GM03348 (cell line): ENCODE measurements at places on chromosomes 13 and 19.

- no peak for DNase-seq
Measured at GRCh38 chr19:2201473-2202148, 34.5 kb downstream of the PLEKHJ1 start.

DNA sequence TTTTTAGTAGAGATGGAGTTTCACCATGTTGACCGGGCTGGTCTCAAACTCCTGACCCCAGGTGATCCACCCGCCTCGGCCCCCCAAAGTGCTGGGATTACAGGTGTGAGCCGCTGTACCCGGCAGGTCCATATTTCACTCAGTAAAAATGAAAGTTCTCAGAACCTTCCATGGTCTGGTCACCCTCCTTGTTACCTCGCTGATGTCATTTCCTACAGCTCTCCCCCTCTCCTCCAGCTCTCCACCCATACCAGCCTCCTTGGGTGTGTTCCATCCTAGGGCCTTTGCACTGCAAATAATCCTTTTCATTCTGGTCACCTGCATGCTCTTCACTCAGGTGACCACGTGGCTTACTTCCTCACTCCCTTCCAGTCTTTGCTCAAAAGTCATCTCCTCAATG lies 78.2 kb upstream of the TNFSF11 start:
- no peak for DNase-seq

DNA sequence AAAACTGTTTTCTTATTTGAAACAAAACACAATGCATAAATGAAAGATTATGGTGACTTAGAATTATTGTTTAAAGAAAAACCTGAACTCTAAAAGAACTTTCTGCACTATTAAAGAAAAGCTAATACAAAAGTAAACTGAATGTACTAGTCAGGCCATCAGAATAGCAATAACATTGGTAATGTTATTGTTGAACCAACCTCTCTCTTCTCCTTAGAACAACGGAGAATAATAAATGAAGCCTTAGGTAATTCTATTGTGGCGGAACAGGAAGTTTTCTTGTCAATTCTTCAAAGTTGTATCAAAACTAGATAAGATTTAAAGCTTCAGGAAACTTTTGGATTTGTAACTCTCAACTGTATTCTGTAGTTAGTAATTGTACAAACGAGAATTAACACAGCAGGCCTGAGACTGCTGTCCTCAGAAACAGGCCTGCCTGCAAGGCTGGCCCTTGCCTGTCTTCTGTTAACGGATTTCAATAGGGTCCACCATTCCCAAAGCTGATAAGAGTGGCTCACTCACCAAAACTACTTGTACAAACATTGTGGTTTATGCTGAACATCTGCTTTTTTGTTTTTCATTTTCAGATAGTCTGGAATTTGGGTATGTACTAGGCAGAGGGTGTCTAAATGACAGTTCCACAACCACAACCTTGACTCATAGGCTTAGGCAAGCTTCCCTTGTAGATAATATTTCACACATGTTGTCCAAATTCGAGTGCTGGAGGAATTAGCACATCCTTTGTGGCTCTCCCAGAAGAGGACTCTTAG lies 825.8 kb downstream of the GPC5 start:
- peak; percentile 60 for DNase-seq

GRCh38 chr13:49812812-49813211 lies 20.3 kb upstream of the KPNA3 start:
- no peak for DNase-seq

GRCh38 chr13:44022196-44022595 lies 142.5 kb downstream of the LACC1 start:
- no peak for DNase-seq

GRCh38 chr13:98396071-98396710 lies 180.7 kb downstream of the STK24 start:
- DNase-seq = no peak

GRCh38 chr13:48112896-48113755 lies 18.2 kb upstream of the MED4 start:
- no peak for DNase-seq

DNA sequence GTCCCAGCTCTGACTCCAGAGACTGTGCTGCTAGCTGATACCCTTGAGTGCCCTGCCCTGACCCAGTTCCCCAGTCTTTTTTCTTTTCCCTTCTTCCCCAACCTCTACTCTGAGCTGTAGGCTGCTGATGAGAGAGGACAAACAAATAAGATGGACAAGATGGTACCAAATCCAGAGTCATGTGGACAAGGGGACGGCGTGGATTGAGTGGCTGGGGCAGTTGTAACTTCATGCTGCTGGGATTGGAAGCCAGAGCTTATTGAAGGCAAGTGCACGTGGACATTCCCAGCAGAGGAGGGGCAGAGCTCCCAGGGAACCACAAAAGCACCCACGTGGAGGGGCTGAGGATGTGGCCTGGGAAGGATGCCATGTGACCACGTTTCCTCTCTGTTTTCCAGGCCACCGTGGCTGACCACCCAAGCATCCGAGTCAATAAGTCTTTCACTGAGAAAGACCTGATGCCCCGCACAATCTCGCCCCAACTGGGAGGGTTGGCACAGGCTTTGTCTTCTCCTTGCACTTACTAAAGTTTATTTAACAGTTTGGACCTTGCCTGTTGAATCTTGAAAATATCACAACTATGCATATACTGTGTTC lies 323.3 kb upstream of the ZNF507 start:
- no peak for DNase-seq

- no peak for DNase-seq
Measured at GRCh38 chr19:1626417-1627010, 21.3 kb upstream of the UQCR11 start.
